ENCODE measurements at places on chromosomes 4 and X. TPM values are rescaled to one million over a fixed set of nuclear protein-coding genes. Genes with fewer than 3 reads are reported as not detected.

The L1CAM gene
- polyA plus RNA-seq, result 22.5 TPM

The HSD17B13 gene
- polyA plus RNA-seq, result 0.49 TPM

The S100P gene
- 5.0 TPM for polyA plus RNA-seq

The SEPSECS gene
- 18.6 TPM for polyA plus RNA-seq

GRCh38 chr4:163703251-163703650, 208.8 kb downstream of the TMA16 start:
- DNase-seq, result no peak

DNA sequence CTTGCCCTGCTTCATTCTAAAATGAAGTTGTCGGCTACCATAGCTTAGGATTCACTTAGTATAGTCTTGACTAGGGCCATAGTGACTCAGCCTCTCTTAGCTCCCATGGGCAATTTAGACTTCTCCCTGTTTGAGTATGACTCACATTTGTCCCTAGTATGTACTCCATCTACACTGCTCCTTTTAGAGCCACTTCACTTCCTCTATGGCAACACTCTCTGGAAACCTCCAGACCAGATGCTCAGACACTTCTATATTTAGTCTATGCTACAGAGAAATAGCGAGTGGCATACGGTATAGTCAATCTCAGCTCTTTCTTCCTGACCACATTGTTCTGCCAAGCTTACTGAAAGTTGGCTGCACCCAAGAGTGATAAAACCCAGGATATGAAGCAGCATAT, 11.2 kb downstream of the MEPE start:
- no peak for DNase-seq

GRCh38 chr4:61293707-61294400, 93.7 kb downstream of the ADGRL3 start:
- no peak for DNase-seq

DNA sequence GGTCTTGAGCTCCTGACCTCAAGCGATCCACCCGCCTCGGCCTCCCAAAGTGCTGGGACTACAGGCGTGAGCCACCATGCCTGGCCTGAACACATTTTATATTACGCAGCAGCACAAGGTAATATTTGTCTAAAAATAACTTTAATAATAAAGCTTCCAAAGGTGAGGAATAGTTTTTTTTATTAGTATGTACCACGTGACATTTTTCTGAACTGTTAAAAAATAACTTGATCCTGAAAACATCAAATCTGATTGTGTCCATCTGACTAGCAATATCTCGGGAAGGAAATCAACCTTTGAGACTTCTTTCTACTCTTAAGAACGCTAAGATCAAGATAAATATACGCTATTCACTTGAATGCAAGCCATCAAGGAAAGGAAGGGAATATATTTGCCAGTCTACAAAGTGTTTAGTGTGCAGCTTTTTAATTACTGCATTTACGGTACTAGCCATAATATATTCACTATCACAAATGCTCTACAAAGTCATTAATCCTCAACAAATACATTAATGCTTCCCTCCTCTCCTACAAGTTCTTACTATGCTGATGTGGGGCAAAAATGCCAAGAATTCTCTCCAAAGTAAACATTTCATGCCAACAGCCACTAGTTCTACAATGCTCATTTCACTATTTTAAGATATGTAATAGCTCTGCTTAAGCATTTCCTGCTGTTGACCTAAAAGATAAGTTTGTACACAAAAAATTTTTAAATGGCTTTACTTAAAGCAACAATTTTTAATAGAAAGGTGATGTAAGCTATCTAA, 143.6 kb downstream of the APBB2 start:
- DNase-seq, result no peak

- DNase-seq, result no peak
Observed at GRCh38 chr4:172708184-172708583, 460.4 kb upstream of the GALNT7 start.

GRCh38 chr4:95701500-95702170, 138.3 kb upstream of the PDHA2 start:
- DNase-seq, result no peak

GRCh38 chrX:69387567-69388487, 116.3 kb upstream of the NALF2 start:
- DNase-seq, result peak; percentile 27

DNA sequence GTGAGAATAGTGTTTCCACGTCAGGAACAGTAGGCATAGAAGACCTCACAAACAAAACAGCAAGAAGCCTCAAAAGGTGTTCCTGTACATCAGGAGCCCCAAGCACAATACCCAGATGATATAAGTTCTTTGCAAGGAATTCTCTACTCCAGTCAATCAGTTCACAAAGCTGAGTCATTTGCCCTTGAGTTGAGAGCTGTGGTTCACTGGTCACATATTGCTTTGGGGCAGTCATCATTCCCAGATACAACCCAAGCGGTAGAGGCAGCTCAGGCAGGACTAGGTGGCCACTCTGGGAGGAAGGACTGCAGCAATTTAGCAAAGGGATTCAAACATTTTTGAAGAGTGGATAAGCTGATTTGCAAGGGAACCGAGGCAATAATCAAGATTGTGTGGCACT, 551.5 kb upstream of the ZFP42 start:
- no peak for DNase-seq
